Left renal pelvis (tissue), 4 donors: ENCODE measurements at places on chromosomes 11 and 22.

DNA sequence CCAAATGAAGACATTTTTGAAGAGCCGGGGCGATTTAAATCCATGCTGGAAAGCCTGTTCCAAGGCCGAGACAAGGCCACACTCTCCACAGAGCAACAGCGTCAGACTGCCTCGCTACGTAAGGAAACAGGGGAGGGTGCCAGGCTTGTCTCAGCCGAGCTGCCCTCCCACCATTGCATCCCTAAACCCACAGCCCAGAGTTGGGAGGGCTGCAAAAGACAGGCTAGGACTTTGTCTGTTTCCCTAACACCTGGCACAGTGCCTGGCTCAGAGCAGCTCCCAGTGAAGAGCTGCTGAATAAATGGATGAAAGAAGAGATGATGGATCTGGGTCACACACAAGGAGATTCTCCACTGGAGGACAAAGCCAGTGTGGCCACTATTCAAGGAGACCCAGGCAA, 51.3 kb upstream of the SCUBE2 start:
- no peak for DNase-seq

DNA sequence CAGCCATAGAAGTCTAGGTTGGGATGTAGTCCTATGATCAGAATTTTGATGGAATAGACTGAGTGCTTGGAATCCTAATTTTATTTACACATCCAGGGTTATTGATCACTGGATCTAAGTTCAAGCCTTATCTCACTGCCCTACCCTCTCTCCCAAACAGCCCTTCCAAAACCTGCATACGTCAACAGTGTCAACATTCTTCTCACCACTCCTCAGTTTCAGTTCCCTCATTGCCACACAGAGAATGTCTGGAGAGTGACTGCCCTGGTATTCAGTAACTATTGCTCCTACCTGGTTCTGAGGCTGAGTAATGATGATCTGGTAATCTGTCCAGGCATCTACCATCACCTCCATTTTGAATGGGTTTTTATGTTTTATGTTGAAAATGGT, 60.0 kb downstream of the GLYATL1 start:
- DNase-seq, result no peak

DNA sequence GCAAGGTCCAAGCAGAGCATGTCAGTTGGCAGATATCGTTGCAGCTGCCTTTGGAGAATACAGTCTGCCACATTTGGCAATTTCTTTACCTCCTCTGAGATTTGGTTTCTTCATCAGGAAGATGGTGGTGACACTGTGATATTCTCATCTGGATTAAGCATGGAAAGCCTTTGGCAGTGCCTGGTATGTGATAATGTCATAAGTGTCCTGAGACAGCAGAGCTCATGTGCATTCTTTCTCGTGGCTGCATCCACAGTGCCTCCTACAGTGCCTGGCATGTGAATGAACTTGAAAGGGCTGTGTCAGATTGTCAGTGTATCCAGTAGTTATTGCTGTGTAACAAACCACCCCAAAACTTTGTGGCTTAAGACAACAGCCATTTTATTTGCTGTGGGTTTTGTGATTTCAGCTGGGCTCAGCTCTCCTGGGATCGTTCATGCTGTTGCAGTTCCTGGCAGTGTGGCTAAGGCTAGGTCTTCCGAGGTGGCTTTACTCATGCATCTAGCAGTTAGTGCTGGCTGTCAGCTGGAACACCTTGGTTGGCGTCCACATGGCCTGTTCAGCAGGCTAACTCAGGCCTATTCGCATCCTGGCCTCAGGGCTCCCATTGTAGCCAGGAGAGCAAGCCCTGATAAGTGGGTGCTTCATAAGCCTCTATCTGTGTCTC, 35.7 kb upstream of the MICAL2 start:
- DNase-seq, result no peak

- DNase-seq, result no peak
Measured at GRCh38 chr11:18590571-18590970, 2.0 kb upstream of the UEVLD start.

DNA sequence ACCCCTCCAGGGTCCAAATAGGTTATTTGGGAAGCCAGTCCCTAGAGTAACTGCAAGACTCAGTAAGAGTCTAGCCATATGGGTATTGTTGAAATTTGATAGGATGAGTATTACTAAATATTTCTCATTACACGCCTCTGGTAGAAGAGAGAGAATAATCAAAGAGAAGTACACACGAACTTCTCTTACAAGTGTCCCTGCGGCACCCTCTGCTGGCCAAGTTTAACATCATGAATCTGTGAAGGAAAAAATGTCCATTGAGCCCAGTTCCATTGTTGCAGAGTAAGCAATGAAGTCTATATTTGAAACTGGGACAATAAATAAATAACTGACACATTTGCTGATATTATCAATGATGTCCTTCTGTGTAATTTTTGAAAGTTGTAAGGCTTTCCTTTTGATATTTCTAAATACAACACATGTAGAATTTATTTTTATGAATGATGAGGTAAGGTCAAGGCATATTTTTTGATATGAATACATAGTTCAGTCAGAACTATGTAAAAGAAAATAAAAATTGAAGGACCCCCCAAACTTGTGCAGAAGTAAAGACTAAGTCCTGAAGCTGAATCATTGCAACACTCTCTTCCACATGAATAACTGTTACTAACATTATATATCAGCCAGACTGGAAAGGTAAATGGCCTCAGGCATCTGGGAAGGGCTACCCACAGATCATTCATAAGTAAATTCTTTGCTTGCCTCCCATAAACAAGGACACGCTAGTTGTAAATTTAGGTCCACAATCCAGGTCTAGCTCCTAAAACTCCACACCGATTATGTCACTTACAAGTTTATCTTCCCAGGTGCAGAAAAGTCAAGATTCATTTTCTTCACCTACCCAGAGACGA, 10.0 kb downstream of the OR51L1 start:
- peak; percentile 33 for DNase-seq

GRCh38 chr11:18650353-18650752, 16.2 kb upstream of the SPTY2D1 start:
- DNase-seq, result no peak

DNA sequence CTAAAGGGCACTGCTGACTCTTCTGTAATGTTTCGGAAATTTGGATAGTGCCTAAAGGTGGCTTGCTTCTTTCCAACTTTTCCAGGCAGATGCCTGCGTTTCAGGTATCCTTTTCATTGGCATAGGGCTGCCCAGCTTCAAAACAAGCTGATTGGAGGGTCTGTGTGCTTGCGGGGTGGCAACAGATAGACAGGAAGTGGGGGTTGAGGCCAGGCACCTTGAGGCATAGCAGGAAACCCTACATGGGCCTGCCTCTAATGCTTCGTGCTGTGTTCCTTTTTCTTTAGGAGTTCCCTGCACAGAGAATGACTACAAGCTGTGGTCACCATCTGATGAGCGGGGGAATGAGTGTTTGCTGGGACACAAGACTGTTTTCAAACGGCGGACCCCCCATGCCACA, 92.2 kb upstream of the SORL1-AS1 start:
- DNase-seq, result no peak

- DNase-seq, result no peak
Measured at GRCh38 chr11:132981131-132981956, 551.0 kb downstream of the OPCML start.

DNA sequence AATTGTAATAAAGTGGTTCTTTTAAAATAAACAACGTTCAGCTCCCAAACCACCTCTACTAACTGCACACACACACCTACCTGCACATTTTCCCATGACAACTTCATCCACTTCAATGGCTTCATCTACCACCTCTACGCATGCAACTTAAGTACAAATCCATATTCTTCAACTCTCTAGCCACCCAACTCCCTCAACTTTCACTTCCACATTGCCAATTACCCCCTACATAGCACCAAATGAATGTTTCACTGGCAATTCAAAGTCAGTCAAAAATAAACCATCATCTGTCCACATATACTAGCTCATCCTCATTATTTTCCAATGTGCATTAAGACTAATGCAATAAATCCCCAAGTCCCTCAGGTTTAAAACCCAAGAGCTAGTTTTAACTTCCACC, 50.7 kb upstream of the ARHGAP32 start:
- no peak for DNase-seq

GRCh38 chr22:47498969-47499495, 736.6 kb downstream of the TBC1D22A start:
- DNase-seq, result no peak

DNA sequence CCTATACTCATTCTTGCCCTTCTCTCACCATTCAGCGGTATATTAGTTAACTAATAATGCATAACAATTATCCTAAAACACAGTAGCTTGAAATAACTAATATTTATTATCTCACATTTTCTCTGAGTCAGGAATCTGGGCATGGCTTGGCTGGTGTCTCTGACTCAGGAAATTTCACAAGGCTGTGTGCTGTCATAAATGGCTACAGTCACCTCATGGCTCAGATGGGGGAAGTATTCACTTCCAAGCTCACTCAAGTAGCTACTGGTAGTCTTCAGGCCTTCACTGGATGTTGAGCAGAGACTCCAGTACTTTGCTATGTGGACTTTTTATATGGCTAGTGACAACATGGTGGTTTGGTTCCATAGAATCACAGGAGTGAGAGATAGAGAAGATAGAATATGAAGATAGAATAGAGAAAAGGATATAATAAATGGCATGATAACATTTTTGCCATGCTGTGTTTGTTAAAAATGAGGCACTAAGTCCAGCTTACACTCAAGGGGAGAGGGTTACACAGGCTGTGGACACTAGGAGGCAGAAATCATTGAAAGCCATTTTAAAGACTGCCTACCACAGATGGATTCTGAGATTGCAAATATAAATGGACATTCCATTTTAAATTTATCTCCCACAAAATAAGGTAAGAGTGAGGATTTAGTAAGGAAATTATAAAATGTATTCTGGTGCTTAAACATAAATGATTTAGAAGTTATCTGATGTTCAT, 997.8 kb upstream of the CHORDC1 start:
- DNase-seq, result no peak

- no peak for DNase-seq
Measured at GRCh38 chr22:39927544-39927943, 26.7 kb downstream of the GRAP2 start.

- DNase-seq, result no peak
Measured at GRCh38 chr11:87840786-87841185, 334.5 kb downstream of the RAB38 start.

GRCh38 chr22:44659140-44659539, 42.9 kb upstream of the PRR5 start:
- DNase-seq, result no peak

GRCh38 chr11:65089621-65090020, 5.6 kb downstream of the ZFPL1 start:
- DNase-seq, result no peak

- no peak for DNase-seq
Measured at GRCh38 chr22:38696606-38697424, 3.9 kb downstream of the JOSD1 start.

GRCh38 chr11:20707876-20708275, 38.5 kb downstream of the NELL1 start:
- DNase-seq, result no peak
